Occipital lobe (tissue), 3 donors: ENCODE measurements at places on chromosomes 4 and X. TPM values are rescaled to one million over a fixed set of nuclear protein-coding genes. Genes with fewer than 3 reads are reported as not detected.

DNA sequence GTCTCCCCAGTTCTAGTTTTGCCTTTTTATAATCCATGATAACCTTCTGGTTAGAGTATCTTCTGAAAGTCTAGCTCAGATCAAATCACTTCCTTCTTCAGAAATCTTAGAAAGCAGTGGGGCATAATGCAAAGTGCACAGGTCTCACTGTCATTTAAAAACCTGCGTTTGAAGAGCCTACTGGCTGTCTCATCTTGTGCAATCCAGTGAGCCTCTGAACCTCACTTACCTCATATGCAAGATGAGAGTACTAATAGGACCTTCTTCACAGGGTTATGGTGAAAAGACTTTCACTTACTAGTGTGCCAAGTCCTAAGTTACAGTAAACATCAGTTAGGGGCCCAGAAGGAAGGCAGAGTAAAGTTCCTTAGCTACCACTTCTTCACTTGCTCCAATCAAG, 131.4 kb downstream of the ENOX2 start:
- no peak for DNase-seq

DNA sequence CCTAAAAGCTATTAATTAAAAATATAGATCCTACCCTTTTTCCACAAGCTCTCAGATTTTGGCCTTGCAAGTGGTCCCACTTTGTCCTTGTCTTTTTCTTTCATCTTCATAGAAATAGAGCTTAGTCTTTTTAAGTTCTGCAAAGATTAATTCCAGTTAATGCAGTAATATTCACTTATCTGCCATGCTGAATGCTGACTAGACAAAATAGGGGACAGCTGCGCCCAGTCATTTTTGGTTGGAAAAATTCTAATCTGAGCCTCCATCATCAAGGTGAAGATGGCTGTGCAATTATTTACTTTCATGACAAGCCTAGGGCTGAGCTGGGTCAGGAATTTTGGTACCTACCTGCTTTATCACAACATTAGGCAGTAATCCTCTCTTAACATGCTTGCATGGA, 241.3 kb upstream of the CXorf66 start:
- no peak for DNase-seq

PTTG2 gene
- total RNA-seq, result not detected

IL13RA2 gene
- 8.1 TPM for total RNA-seq
